Left ventricle myocardium superior (tissue), 1 donor: ENCODE measurements at places on chromosomes 6 and 20. TPM values are rescaled to one million over a fixed set of nuclear protein-coding genes. Genes with fewer than 3 reads are reported as not detected.

The CALHM4 gene
- total RNA-seq, result 0.32 TPM

The CLDN20 gene
- not detected for total RNA-seq

The CYP39A1 gene
- 5.9 TPM for total RNA-seq

The LTA gene
- not detected for total RNA-seq

The ATP9A gene
- total RNA-seq, result 21.2 TPM

The TGM2 gene
- 473 TPM for total RNA-seq

GRCh38 chr6:108528878-108529277 is 31.8 kb upstream of the FOXO3 start:
- DNase-seq, result no peak

GRCh38 chr6:34021554-34022190 is 124.2 kb downstream of the GRM4 start:
- no peak for DNase-seq

DNA sequence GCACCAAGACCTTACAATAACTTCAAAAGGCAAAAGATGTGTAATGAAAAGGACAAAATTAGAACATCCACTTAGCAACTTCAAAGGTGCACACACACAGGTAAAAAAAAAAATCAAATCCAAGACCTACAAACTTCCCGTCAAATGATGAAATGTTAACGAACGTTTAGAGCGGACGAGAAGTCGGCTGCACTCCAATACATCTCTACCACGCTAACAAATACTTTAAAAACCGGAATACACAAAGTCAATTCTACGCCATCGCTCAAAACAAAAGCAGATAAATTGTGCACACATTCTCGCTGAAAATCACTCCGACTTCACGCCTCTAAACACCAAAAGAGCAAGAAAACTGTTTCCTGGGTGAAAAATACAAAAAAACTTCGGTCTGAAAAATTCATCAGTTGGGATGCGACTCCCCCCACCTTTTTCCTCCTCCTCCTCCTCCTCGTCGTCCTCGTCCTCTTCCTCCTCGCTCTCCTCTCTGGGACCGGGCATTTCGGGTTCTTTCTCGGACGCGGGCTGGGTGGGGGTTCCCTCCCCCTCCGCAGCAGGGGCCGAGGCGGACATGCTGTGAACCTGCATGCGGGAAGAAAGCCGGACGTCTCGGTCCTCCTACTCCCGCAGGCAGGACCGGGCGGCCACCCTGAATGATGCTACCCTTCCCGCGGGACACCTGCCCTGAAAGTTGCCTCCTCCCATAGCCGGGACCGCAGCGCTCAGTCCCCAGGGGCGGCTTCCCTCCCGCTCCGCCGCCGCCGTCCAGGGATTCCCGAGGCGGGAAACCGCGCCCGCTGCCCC is 712 bp downstream of the DEK start:
- DNase-seq, result no peak

DNA sequence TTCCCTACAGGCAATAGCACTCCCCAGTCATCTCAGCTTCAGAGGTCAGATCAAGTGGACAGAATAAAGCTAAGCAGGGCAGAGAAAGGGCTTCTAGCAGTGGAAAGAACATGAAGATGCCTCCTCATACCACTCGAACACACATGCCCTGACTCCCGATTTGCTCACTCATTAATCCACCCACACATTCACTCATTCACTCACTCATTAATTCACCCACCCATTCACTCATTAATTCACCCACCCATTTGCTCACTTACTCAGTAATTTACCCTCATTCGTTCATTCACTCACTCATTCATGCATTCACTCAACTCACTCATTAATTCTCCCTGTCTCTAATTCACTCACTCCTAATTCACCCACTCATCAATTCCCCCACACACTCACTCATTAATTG is 43.9 kb downstream of the HNF4A start:
- DNase-seq, result no peak
